ENCODE measurements at places on chromosomes 3 and 15.
A peak's percentile ranks its signal among the peaks of the same experiment; 100 is the strongest.

DNA sequence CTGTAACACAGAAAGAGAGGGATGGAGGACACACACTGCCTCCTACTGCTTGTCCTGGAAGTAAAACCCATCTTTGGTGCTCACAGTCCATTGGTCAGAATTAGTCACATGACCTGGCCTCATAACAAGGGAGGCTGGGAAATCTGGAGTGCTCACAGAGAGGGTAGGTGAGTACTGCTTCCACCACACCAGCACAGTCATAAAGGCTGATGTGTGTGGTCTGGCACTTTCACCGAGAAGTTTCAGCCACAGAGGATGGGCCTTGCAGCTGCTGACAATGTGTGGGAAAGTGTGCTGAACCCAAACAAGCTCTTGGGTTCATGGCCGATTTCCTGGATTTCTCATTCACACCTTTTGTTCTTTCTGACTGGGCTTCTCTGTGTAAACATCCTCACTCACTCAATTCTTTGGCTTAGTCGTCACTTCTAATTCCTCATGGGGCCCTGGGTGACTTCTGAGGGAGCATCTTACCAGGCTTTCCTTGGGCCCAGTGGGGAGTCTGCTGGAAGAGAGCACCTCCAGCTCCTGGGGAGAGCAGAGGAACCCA, 100.7 kb downstream of the ASB7 start:
- peak; percentile 66 for DNase-seq

DNA sequence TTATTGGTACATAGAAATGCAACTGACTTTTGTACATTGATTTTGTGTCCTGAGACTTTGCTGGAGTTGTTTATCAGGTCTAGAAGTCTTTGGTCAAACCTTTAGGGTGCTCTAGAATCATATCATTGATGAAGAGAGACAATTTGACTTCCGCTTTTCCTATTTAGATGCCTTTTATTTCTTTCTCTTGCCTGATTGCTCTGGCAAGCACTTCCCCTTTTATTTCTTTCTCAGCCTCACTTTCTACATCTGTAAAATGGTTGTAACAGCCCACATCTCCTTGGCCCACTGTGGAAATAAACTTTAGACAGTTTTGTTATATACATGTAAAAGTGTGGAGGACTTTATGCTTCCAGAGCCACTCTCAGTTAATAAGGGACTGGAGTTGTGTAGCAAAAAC, 14.0 kb downstream of the PLA1A start:
- no peak for DNase-seq

DNA sequence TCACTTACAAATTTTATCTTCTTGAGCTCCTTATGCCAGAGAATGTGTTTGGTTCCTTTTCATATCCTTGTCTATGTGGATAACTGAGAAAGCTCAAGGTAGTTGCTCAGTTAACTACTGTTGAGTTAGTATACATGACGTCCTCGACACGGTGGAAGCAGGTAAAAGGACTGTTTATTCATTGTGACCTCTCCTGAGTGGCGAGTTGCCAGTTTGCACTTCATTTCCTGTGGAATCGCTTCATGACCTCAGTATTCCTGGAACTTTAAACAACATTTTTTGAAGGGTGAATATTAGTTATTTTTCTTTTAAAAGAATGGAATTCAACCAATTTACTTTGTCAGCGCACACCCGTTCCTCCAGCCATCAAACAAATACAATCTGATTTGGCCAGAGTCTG, 1.2 kb upstream of the TPRG1 start:
- DNase-seq, result no peak

DNA sequence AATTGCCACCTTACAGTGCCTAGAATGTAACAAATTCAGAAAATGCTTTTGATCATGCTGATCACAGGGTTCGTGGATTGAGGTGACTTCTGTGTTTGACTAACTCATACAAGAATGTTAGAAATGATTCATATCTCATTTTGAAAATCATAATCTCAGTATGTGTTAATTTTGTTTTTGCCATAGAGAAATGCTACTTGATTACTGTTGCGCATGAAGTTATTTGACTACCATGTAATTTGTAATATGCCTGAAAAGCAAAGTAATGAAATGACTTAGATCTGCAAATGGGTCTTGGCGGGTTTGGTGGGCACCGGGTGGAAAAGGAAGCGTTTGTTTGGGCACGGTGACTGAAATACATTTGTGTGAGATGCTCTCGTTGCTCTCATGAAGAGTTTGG, 173.6 kb upstream of the BHLHE40 start:
- no peak for DNase-seq

DNA sequence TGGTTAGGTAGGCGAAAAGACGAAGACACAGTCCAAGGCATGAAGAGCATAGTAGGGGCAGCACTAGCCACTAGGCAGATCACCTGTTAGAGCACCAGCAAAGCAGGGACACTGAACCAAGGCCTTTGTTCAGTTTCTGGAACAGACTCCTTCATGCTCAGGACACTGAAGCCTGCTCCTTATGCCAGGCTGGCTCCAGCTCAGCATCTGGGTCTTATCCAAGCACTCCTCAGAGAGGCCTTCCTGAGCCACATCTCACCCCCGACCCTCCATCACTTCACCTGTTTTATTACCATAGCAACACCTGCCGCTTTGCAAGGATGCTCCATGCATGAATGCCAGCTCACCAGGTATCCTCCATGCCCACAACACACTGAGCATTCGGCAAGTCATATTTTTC, 206.3 kb upstream of the CHRNA7 start:
- DNase-seq, result no peak

GRCh38 chr3:2372306-2372705, 273.6 kb downstream of the CNTN4 start:
- DNase-seq, result peak; percentile 27

DNA sequence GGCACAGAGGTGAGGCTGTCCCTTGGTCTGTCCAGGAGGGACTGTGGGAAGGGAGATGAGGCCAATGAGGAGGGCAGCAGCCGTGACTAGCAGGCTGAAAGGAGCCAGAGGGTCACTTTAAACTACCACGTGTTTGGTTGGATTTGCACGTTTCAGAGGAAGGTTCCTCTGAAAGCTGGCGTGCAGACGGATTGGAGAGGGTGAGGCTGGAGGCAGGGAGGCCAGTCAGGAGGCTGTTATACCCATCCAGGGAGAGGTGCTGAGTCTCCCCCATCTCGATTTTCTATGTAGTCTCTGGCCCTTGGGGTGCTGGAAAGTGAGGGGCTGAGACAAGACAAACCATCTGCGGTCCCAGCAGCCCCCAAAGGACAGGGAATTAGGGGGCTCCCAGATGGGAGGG, 60.0 kb upstream of the SLC6A1 start:
- DNase-seq, result no peak
